HS-5 (cell line): ENCODE measurements at places on chromosomes 2 and 18.

GRCh38 chr2:145114726-145115125 lies 594.8 kb upstream of the ZEB2 start:
- no peak for DNase-seq

GRCh38 chr2:27735263-27735904 lies 36.1 kb upstream of the MRPL33 start:
- DNase-seq: no peak

GRCh38 chr2:215542690-215543089 lies 106.8 kb upstream of the FN1 start:
- no peak for DNase-seq

DNA sequence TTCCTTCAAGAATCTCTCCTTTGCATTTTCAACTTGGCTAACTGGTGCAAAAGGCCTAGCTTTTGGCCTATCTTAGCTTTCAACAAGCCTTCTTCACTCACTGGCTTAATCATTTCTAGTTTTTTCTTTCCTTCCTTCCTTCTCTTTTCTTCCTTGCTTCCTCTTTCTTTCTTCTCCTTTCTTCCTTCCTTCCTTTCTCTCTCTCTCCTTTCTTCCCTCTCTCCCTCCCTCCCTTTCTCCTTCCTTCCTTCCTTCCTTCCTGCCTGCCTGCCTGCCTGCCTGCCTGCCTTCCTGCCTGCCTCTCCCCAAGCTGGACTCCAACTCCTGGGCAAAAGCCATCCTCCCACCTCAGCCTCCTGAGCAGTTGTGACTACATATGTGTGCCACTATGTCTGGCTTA lies 176.2 kb upstream of the APCDD1 start:
- no peak for DNase-seq

- no peak for DNase-seq
These were observed 594.4 kb upstream of the ID2 start for GRCh38 chr2:8087480-8087840.

DNA sequence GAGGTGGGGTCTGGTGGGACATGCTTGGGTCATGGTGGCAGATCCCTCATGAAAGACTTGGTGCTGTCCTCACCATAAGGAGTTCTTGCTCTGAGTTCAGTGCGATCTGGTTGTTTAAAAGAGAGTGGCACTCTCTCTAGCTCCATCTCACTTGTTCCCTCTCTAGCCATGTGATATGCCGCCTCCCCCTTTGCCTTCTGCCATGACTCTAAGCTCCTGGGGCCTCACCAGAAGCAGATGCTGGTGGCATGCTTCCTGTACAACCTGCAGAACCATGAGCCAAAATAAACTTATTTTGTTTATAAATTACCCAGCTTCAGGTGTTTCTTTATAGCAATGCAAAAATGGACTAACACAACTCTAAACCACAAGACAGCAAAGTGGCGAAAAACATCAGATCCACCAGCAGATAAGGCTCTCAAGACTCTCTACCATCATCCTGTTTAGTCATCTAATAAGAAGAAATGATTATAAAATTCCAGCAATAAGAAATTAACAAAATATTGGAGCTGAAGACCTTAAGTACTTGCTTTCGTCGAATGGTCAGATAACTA lies 75.5 kb downstream of the OLA1 start:
- DNase-seq: no peak

DNA sequence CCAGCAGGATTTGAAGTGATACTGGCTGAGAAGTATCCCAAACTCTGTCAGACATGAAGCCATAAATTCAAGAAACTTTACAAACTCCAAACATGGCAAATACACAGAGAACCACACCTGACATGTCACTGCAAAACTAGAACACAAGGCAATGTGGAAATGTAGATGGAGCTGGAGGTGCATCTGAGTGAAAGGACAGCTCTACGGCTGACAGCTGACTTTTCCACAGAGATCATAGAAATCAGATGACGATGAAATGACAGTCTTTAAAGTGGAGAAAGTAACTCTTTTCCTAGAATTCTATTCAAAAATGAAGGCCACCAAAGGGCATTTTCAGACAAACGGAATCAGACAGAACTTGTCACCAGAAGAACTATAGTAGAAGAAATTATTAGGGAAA lies 97.5 kb downstream of the LDLRAD4 start:
- DNase-seq: no peak

DNA sequence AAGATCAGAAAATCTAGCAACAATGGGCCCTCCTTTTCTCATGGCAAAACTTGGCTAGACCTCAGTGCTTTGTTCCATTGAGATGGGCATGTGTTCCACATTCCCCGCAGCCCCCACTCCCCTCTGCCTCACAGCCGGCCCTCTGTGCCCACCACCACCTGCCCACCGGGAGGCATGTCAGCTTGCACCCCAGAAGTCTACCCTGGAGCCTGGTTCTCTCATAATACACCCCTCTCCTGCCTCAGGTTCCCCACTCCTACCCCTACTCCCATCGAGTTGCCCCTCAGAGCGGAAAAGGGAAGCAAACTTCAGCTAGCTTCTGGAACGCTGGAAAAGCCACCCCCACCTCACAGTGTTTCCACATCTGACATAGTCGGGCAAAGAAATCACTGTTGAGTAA lies 219.0 kb downstream of the ANAPC1 start:
- DNase-seq: no peak

DNA sequence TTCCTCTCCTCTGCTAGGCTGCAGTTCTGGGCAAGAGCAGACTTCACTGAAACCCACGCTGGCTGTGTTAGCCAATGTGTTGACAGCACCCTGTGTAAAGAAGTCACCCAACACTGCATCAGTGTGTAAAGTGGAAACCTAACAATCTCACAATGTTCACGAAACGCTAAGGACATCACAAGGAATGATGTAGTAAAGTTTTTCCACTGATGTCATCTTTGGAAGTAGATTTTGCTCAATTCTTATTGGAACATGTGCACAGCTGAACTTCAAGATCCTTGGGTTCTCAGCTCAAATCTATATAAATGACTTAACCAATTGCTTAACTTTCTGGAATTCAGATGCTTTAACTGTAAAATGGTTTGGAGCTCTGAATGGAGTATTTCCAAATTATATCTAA lies 1112.5 kb downstream of the TSN start:
- no peak for DNase-seq

- peak; percentile 14 for DNase-seq
These were observed 239.1 kb downstream of the KCNS3 start for GRCh38 chr2:18117592-18117991.

DNA sequence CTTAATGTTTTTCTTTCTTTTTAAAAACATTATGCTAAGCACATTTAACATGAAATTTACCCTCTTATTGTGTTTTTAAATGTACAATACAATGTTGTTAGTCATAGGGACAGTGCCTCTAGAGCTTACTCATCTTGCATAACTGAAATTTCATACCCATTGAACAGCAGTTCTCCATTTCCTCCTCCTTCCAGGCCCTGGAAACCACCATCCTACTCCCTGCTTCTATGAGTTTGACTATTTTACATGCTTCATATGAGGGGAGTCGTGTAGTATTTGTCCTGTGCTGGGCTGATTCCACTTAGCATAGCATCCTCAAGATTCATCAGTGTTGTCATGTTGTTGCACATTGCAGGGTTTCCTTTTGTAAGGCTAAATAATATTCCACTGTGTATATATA lies 92.6 kb downstream of the SPATS2L start:
- DNase-seq: peak; percentile 72

- DNase-seq: no peak
These were observed 11.8 kb upstream of the CDC42EP3 start for GRCh38 chr2:37683241-37683640.

GRCh38 chr2:26001743-26002351 lies 19.6 kb upstream of the KIF3C start:
- no peak for DNase-seq

DNA sequence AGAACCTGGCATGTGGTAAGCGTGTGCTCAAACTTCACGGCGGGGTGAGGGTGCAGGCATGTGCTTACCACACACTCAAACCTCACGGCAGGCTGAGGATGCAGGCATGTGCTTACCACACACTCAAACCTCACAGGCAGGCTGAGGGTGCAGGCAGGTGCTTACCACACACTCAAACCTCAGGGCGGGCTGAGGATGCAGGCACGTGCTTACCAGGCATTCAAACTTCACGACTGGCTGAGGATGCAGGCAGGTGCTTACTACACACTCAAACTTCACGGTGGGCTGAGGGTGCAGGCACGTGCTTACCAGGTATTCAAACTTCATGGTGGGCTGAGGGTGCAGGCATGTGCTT lies 105.0 kb upstream of the ALKAL2 start:
- no peak for DNase-seq

- no peak for DNase-seq
These were observed 5.7 kb upstream of the C2orf80 start for GRCh38 chr2:208195531-208195930.

- DNase-seq: no peak
These were observed 35.6 kb downstream of the ARL5A start for GRCh38 chr2:151792589-151792988.

- DNase-seq: no peak
These were observed 130.1 kb upstream of the EFEMP1 start for GRCh38 chr2:56053679-56054078.

DNA sequence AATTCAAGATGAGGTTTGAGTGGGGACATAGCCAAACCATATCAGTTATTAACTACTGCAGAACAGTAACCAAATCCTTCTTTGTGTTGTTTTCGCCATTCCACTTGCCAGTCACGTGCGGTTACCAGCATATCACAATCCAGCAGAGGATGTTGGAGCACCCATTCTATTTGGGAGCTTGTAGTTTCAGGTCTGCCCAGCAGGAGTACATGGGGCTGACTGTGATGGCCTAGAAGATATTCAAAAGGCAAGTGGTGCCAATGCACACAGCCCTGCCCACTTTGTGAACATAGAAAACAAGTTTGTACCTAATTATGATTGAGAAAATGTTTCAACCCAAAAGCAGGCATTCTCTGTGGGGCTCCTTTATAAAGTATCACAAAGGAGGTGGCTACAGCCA lies 57.0 kb downstream of the ZNF519 start:
- no peak for DNase-seq

DNA sequence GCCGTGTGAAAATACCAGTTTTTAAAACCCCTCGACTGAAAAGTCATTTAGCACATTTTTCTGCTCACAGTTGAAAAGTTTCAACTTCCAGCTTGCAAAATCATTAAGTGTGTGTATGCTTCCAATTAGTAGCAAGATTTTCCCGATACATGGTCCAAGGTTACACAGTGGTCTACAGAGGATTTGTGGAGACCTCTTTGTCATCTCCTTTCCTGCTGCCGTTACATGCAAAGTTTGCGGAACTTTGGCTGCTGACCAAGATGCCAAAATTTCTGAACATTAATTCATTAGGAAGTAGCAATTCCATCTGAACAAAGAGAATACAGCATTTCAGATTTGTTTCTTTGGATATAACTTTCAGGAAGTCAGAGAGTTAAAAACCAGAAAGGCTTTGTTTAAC lies 474.6 kb downstream of the PLCL1 start:
- no peak for DNase-seq

- no peak for DNase-seq
These were observed 66.3 kb downstream of the EIF5B start for GRCh38 chr2:99403524-99403923.

DNA sequence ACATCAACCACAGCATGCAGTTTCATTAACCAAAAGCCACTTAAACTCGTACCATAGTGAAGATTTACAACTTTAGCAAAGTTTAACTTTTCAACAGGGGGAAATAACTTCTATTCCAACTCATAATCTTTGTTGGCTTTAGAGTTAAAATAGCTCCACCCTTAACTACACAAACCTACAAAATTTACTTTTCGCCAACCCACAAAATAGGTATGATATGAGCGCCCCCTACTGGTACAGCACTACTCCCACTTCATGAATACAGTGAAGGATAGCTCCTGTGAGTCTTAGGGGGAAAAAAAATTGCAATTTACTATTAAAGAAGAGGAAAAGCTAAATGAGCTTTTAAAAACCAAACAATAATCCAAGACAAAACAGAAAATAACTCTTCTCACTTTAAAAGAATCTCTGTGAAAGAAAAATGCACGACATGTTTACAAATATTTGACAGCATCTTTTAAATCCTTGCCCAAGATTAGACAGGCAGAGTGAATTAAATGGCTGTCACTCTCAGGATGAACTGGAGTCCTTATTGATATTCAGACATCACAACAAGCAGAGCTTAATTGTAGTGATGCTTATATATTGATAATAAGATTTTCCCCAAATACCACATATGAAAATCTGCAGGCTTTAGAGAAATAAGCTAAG lies 32.2 kb downstream of the TMEFF2 start:
- peak; percentile 34 for DNase-seq

DNA sequence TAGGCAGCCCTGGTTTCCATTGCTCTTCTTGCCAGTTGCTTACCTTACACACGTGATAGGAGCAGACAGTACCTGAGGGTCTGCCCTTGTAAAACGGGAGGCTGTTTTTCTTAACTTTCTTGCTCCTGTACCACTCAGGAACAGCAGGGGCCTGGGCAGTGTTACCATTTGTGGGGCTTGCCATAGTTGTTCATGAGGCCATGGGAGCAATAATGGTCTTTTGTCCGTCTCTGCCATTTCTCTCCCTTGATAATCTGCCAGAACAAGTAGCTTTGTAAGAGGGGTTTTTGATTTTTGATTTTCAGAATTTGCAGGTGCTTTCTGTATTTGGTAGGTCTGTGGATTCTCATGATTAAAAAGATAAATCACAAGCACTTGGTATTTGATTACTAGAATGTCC lies 259.0 kb downstream of the PHLPP1 start:
- DNase-seq: no peak

DNA sequence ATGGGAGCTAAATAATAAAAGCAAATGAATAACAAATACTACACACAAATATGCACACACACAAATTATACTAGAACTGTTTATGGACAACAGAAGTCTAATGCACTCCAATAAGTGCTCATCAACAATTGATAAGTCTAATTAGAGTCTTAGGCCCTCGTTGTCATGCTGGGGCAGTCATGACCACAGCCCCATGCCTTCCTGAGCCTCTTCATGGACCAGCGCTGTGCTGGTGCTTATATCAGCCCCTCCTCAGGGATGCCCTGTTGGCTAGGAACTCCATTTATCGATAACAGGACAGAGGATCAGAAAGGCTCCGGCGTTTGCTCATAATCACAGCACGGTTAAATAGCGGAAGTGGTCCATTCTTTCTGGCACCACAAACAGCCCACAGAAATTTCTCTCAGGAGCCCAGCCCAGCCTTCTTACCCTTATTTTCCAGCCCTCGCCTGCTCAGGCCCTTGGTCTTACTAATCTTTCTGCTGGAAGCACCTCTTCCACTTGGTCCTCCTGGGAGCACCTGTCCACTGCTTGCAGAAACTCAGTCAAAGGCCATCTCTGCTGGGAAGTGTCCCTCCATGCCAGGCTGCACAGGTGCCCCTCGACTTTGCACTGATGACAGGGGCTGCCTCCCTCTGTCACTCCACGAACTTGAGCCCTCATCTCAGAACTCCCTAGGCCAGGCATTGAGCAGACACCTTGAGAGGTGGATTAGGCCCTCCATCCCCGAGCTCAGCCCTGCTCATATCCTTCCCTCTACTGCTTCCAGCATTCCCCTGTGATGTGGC lies 500.2 kb upstream of the HS6ST1 start:
- DNase-seq: no peak

- no peak for DNase-seq
These were observed 118.4 kb downstream of the BCL2L11 start for GRCh38 chr2:111239107-111239506.

GRCh38 chr2:217098435-217098834 lies 238.6 kb upstream of the TNP1 start:
- no peak for DNase-seq
